ENCODE measurements at places on chromosomes 13 and 19. TPM values are rescaled to one million over a fixed set of nuclear protein-coding genes. Genes with fewer than 3 reads are reported as not detected.

- H3K27ac ChIP-seq: peak overlapping the region; percentile 71
- no peak for DNase-seq
- H3K36me3 ChIP-seq: no peaks in the 10 kb centered on the region
- no peaks in the 10 kb centered on the region for H3K4me1 ChIP-seq
These were observed 20.9 kb downstream of the CAPS start for GRCh38 chr19:5934774-5935472.

GRCh38 chr19:55199620-55200204 lies 9.6 kb downstream of the PTPRH start:
- H3K4me3 ChIP-seq: no peak overlapping the region
- no peak overlapping the region for H3K27ac ChIP-seq
- H3K36me3 ChIP-seq: no peaks in the 10 kb centered on the region
- H3K27me3 ChIP-seq: no peaks in the 10 kb centered on the region

- peaks cover 4% of the 10 kb centered on the region for H3K4me1 ChIP-seq
- no peaks in the 10 kb centered on the region for H3K36me3 ChIP-seq
- H3K27me3 ChIP-seq: no peaks in the 10 kb centered on the region
- no peak for DNase-seq
- no peak overlapping the region for H3K4me3 ChIP-seq
These were observed 147.0 kb upstream of the RNF113B start for GRCh38 chr13:98324105-98324504.

- no peak for DNase-seq
- H3K27me3 ChIP-seq: no peaks in the 10 kb centered on the region
- peak overlapping the region; percentile 86 for H3K27ac ChIP-seq
- H3K4me3 ChIP-seq: peak overlapping the region; percentile 98
- no peaks in the 10 kb centered on the region for H3K36me3 ChIP-seq
- H3K4me1 ChIP-seq: no peaks in the 10 kb centered on the region
These were observed 1.1 kb downstream of the SUCLA2 start for GRCh38 chr13:47999973-48000372.

GRCh38 chr19:42555801-42556200 lies 27.5 kb upstream of the CEACAM1 start:
- DNase-seq: no peak
- no peak overlapping the region for H3K4me3 ChIP-seq
- H3K36me3 ChIP-seq: no peaks in the 10 kb centered on the region
- no peaks in the 10 kb centered on the region for H3K27me3 ChIP-seq
- no peak overlapping the region for H3K27ac ChIP-seq

- H3K27ac ChIP-seq: no peak overlapping the region
- DNase-seq: no peak
- no peak overlapping the region for H3K4me3 ChIP-seq
These were observed 49.9 kb downstream of the MCF2L start for GRCh38 chr13:113018676-113019465.

- H3K36me3 ChIP-seq: no peaks in the 10 kb centered on the region
- H3K4me1 ChIP-seq: no peaks in the 10 kb centered on the region
- H3K27me3 ChIP-seq: no peaks in the 10 kb centered on the region
These were observed 39.4 kb upstream of the DACH1 start for GRCh38 chr13:71906448-71906847.

SIGLEC7 gene
- 3.2 TPM for total RNA-seq

POLR1G gene
- 2.6 TPM for total RNA-seq

DNA sequence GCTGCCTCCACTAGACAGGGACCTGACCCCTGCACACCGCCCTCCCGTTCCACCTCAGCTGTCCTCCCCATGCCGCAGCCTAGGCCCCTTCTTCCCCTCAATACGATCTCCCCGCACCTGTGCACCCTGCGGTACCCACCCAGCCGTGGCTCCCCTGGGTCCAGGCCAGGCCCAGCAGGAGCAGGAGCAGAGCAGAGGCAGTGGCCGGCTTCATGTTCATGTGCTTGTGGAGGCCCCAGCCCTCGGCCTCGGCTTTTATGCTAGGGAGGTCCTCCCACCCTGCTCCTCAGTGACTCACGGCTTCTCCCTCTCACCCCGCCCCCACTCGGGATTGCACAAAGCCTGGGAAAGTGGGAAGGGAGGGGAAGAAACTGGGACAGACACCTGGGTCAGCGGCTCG lies 11.4 kb upstream of the KRTDAP start:
- H3K4me3 ChIP-seq: no peak overlapping the region
- H3K36me3 ChIP-seq: no peaks in the 10 kb centered on the region
- DNase-seq: no peak
- no peaks in the 10 kb centered on the region for H3K27me3 ChIP-seq
- no peak overlapping the region for H3K27ac ChIP-seq

GRCh38 chr19:55058781-55059610 lies 4.0 kb downstream of the RDH13 start:
- no peaks in the 10 kb centered on the region for H3K4me1 ChIP-seq
- no peak overlapping the region for H3K27ac ChIP-seq
- H3K27me3 ChIP-seq: no peaks in the 10 kb centered on the region
- no peaks in the 10 kb centered on the region for H3K36me3 ChIP-seq
- DNase-seq: no peak

GRCh38 chr13:105929505-105929904 lies 606.0 kb downstream of the EFNB2 start:
- H3K4me3 ChIP-seq: no peak overlapping the region
- DNase-seq: no peak

DNA sequence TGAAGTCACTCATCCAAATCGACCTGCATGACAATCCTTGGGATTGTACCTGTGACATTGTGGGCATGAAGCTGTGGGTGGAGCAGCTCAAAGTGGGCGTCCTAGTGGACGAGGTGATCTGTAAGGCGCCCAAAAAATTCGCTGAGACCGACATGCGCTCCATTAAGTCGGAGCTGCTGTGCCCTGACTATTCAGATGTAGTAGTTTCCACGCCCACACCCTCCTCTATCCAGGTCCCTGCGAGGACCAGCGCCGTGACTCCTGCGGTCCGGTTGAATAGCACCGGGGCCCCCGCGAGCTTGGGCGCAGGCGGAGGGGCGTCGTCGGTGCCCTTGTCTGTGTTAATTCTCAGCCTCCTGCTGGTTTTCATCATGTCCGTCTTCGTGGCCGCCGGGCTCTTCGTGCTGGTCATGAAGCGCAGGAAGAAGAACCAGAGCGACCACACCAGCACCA lies 5.9 kb downstream of the SLITRK5 start:
- H3K27ac ChIP-seq: no peak overlapping the region
- no peaks in the 10 kb centered on the region for H3K4me1 ChIP-seq
- no peaks in the 10 kb centered on the region for H3K27me3 ChIP-seq

- H3K36me3 ChIP-seq: no peaks in the 10 kb centered on the region
- no peaks in the 10 kb centered on the region for H3K4me1 ChIP-seq
- peak; percentile 97 for DNase-seq
- no peaks in the 10 kb centered on the region for H3K27me3 ChIP-seq
These were observed at the start of gene ZNF471 for GRCh38 chr19:56507446-56508289. ZNF471 (plus strand) TSS chr19:56507855; CDS start chr19:56511572, 3,717 bp downstream.

DNA sequence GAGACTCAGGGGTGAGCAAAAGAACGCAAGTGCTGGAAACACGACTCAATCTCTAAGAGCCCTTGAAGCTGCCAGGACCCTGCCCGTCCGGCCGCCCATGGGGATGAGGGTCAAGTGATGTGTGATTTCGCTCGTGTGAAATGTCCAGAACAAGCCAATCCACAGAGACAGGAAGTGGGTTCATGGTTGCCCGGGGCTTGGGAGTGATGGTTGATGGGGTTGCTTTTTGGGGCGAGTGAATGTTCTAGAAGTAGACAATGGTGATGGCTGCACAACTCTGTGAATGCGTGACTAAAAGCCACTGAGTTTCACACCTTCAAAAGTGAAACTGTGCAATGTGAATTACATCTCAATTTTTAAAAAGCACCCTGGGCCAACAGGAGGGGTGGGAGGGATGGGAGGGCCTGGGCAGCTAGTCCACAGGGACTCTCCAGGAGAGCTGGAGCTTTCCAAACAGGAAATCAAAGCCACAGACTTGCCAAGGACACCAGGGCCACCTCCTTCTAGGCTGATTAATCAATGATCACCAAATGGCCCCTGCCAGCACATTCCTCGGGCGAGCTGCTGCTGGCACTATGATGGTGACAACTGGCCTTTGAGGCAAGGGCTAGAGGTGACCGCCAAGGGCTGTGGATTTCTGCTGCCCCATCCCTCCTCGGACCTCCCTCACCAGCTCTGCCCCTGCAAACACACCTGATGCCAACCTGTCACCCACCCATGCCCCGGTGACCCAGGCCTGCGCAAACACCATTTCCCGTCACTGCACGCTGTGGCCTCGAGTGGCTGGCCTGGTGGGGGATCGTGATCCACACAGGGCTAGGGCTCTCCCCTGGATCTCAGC lies 14.0 kb downstream of the DPP9 start:
- peak overlapping the region; percentile 84 for H3K27ac ChIP-seq
- DNase-seq: no peak
- H3K4me1 ChIP-seq: peaks cover 14% of the 10 kb centered on the region

DNA sequence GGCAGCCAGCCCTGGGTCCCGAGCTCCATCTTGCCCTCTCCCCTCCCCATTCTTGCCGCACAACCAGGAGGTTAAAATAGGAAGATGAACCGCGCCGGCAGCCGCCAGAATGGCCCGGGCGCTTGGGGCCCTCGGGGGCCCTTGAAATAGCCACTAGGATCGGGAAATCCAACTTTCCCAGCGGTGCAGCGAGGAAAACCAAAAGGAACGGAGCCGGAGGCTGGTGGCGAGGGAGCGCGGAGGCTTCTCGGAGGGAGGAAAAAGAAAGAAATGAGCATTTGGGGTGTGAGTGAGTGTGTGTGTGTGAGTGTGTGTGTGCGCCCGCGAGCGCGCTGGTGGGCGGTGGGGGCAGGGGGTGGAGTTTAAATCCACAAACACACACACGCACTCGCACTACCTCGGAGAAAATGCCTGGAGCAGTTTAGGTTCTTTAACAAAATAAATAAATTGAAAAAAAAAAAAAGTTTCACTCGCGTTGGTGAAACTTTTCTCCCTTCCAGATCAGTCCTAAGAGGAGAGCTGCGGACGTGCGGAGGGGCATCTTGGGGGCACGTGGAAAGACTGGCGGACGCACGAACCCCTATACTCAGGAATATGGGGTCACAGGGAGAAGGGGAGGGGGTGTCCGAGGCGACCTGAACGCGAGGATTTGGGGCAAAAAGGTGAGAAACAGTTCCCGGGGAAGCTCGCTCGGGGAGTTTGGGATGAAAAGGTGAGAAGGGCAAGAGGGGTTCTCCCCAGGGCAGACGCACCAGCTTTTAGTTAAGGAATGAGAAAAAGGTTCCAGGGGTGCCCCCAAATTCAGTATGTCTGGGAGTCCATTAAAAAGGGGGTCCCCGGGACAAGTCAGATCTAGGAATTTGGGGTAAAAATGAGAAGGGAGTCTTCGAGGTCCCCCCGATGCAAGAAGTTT lies 1.3 kb downstream of the RFX2 start:
- peak overlapping the region; percentile 87 for H3K27ac ChIP-seq
- H3K4me3 ChIP-seq: peak overlapping the region; percentile 78
- H3K27me3 ChIP-seq: no peaks in the 10 kb centered on the region

DNA sequence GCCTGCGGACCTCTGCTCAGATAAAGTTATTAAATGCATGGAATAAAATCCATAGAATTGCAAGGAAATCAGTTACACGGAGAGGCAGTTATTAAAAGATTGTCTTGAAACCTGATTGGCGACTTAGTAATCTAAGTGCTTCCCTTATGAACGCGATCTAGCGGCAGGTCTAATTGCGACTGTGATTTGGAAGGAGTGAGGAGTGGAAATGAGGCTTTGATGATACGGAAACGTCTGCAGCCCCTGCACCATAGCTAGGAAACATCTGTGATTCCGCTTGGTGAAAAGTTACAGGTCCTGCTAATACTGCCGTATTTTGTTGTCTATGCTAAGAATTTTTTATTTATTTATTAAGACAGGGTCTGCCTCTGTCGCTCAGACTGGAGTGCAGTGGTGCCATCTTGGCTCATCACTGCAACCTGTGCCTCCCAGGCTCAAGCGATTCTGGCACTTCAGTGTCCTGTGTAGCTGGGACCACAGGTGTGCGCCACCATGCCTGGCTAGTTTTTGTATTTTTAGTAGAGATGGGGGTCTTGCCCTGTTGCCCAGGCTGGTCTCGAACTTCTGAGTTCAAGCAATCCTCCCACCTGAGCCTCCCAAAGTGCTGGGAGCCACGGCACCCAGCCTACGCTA lies 887 bp downstream of the NDUFS7 start:
- no peaks in the 10 kb centered on the region for H3K36me3 ChIP-seq
- H3K4me1 ChIP-seq: peaks cover 8% of the 10 kb centered on the region
- DNase-seq: no peak
- H3K4me3 ChIP-seq: peak overlapping the region; percentile 96
- peak overlapping the region; percentile 88 for H3K27ac ChIP-seq
- no peaks in the 10 kb centered on the region for H3K27me3 ChIP-seq

- H3K4me1 ChIP-seq: no peaks in the 10 kb centered on the region
- no peaks in the 10 kb centered on the region for H3K27me3 ChIP-seq
- no peak overlapping the region for H3K4me3 ChIP-seq
- no peaks in the 10 kb centered on the region for H3K36me3 ChIP-seq
- no peak overlapping the region for H3K27ac ChIP-seq
These were observed 2048.3 kb upstream of the PCDH20 start for GRCh38 chr13:63463782-63464610.

ELL gene
- 13.0 TPM for total RNA-seq

DNA sequence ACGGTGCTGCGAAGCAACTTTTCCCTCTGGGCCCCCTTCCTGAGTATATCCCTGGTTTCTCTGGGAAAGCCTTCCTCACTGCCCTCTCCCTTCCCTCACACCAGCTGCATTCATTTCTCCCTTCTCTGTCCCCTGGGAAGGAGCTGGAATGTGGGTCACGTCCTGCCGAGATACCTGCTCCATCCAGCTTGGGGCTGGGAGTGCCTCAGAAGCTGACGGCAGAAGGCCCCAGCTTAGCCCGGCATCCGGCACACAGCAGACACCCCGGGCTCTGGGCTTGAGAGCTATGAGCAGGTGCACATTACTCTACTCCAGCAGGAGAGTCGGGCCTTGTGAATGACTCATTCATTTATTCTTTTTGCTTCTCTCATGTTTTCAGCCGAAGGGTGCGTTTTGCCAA lies 170.6 kb downstream of the TEX29 start:
- no peaks in the 10 kb centered on the region for H3K36me3 ChIP-seq
- DNase-seq: no peak
- no peaks in the 10 kb centered on the region for H3K4me1 ChIP-seq

TBXA2R gene
- total RNA-seq: 0.44 TPM

DNA sequence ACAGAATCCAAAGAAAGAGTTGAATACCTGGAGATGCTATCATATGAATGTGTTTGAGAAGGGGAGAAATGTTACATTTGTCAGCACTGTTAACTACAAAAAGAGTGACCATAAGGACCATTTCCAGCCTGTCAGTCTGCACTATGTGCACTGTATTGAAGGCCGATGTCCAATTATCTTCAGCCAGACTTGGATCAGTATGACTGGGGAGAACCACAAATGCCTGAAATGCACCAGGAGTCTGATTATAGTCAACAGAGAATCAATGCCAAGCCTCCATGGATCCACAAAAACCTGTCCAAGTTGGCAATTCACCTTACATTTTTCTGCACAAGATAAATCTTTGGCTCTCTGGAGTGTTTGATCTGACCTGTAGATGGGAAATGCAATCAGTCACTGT lies 697.5 kb upstream of the SGCG start:
- no peaks in the 10 kb centered on the region for H3K4me1 ChIP-seq
- no peak overlapping the region for H3K4me3 ChIP-seq

Measured in breast epithelium (tissue), 4 donors.